ENCODE measurements at places on chromosomes 3 and 15.

GRCh38 chr3:117411971-117412370 lies 702.4 kb downstream of the TUSC7 start:
- DNase-seq: no peak

GRCh38 chr3:195802261-195802701 lies 9.4 kb downstream of the MUC4 start:
- no peak for DNase-seq

GRCh38 chr15:55379095-55379494 lies 29.1 kb downstream of the CCPG1 start:
- DNase-seq: no peak

DNA sequence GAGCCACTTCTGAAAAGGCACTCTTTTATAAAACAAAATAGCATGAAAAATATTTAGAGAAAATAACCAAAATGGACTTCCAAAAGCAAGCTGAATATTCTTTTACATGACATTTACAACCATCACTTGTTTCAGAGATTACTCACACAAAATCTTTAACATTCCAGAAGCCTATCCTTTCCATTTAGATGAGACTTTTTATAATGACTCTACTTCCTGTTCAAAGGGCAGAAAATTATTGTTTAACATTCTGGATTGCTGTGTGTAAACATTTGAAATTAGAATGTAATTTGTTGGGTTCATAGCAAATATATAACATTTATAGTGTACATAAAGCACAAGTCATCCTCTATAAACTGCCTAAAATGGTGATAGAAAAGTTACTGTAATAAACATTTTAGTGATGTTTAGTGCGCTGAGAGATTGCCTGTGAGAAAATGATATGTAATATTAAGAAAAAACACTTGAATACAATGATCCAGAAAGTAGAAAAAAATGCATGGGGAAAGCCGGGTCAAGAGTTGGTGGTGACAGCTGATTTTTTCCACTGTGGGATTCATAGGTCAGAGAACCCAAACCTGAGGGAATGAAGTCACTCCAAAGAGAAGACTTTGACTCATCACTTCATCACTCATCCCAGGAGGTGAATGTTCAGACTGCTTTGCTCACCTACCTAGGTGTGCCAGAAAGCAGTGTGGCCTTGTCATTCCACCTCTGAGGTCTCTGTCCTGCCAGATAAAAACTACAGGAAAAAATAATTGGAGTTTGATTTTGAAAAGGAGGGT lies 305.8 kb downstream of the ARPP21 start:
- DNase-seq: peak; percentile 18

GRCh38 chr15:97728791-97729190 lies 231.7 kb upstream of the ARRDC4 start:
- DNase-seq: no peak

GRCh38 chr3:33438284-33438668 lies 1.9 kb downstream of the UBP1 start:
- DNase-seq: peak; percentile 33

DNA sequence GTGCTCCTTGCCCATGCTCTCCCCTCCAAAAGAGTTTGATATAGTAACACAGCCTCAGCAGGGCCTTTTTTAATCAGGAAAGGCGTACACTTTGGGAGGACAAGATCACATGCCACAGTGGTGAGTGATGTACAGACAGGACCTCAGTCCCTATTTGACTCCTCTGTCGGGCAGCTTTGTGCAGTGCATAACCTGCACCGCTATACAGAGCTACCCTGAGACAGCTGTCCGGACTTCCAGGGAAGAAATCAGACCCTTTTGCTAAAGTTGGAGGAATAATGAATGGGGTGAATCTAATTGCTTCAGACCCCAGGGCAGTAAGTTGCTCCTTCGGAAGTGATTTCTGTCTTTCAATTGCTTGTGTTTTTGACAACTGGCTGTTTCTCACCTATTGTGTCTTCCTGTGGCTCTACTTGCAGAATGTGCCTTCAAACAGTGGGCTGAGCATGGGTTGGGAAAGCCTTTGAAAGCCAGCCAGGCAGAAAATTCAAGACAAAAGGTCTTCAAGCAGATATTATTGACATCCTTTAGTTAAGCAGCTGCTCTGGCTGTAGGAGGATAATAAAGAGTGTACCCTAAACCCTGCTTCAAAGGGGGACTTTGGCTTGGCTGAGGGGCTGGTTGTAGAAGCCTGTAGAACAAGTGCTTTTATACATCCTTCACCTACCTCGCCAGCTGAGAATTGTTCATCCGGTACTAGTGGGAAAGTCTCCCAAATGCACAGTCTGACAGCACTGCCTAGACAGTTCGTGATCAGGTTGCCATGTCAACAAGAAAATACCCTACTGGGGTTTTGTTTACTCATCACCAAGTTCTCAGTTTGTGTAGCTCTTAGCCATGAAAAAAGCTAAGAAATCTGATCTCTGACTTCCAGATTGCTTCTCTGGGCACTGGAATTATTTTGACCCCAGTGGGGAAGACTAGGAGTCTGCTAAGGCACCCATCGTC lies 35.1 kb downstream of the SNTN start:
- peak; percentile 13 for DNase-seq

GRCh38 chr15:48006031-48006511 lies 114.7 kb upstream of the SLC24A5 start:
- DNase-seq: peak; percentile 36

- no peak for DNase-seq
These were observed 33.1 kb upstream of the GASK1A start for GRCh38 chr3:42946050-42946449.

DNA sequence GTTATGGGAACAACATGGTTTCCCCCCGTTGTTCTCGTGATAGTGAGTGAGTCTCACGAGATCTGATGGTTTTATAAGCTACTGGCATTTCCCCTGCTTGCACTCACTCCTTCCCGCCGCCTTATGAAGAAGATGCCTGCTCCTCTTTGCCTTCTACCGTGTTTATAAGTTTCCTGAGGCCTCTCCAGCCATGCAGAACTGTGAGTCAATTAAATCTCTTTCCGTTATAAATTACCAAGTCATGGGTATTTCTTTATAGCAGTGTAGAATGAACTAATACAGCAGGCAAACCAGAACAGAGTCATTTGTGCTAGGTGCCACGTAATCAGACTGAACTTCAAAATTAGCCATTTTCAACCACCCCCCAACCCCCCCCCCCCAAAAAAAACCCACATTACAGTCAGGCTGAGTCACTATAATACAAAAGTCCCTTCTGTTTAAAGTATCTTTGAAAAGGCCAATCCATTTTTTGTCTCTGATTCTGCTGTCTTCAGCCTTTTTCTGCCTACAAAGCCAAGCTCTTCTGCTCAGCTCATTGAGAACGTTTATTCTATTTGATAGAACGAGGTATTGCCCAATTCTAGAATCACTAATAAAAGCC lies 4.1 kb downstream of the OR4F6 start:
- DNase-seq: no peak

GRCh38 chr3:41853540-41854196 lies 108.2 kb downstream of the ULK4 start:
- DNase-seq: peak; percentile 6

GRCh38 chr3:169256796-169257522 lies 406.6 kb downstream of the MECOM start:
- no peak for DNase-seq

DNA sequence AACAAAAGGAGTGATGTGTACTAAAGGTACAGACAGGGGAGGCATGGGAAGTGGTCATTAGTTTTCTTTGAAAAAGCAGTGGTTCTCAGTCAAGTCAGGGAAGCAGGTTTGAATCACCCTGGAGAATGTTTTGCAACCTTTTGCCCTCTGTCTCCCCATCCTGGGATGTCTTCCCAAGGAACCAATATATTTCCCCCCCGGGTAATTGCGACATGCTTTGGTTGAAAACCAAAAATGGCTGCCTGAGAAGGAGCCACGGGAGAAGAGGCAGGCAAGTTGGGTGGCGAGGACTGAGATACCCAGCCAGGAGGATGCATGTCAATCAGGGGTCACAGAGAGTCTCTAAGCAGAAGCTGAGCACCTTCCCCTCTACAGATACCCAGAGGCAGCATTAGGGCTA lies 20.2 kb upstream of the PPP1R2 start:
- DNase-seq: no peak

DNA sequence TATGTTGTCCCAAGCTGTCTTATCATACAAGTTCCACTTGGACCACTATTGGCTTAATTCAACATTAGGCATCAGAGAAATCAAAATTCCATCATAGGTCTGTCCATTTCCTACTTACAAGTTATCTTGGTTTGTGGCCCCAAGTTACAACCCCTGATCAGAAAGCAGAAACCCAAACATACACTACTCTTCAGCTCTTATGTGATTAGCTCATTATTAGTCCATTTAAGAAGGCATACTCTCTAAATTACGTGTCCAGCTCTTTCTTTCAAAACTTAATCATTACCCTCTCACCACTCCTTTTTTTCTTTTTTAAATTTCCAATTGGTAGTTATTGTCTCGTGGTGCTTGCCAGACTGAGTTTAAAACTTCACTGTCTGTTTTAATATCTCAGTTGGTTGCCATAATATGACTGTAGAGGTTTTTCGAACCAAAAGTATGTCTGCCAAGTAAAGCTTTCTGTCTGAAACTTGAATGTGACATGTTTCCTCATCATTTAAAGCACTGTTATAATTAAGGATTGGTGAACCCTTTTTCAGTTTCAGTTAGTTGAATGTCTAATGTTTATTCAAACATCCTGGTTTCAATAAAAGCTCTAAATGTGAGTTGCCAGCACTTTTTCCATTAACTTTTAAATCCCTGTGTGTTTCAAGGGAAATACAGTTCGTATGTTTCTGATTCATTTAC lies 150.3 kb downstream of the SAMMSON start:
- no peak for DNase-seq

- DNase-seq: no peak
These were observed 42.0 kb downstream of the IFT57 start for GRCh38 chr3:108180194-108180593.

DNA sequence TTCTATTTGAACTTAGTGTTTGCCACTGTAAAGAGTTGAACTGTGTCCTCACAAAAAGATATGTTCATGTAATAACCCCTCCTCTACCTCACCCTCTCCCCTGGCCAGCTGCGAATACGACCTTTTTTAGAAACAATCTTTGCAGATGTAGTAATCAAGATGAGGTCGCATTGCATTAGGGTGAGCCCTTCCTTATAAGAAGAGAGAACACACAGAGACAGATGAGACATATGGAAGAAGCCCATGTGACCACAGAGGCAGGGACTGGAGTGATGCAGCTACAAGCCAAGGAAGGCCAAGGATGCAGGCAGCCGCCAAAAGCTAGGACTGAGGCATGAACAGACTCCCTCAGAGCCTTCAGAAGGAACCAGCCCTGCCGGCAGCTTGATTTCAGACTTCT lies 27.6 kb downstream of the GPR176 start:
- DNase-seq: no peak

GRCh38 chr15:73578026-73578425 lies 55.2 kb downstream of the NPTN start:
- no peak for DNase-seq

DNA sequence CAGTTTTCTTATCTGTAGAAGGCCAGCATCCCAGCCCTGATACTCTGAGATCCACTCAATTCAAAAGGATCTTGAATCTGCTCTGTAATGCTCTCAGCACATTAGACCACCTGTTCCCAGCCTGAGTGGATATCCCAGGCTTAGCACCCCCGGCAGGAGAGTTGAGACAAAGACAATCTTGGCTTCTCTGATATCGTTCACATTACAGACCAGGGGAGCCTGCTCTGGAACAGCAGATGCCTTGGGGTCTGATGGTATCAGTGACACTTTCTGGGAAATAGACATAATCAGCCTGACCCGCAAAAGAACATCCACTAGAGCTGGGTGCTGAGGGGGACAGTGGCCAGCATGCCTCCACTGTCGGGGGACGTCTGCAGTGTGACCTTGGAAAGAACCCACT lies 70.6 kb downstream of the BDH1 start:
- no peak for DNase-seq

GRCh38 chr3:124999317-124999716 lies 56.5 kb downstream of the HEG1 start:
- DNase-seq: no peak

DNA sequence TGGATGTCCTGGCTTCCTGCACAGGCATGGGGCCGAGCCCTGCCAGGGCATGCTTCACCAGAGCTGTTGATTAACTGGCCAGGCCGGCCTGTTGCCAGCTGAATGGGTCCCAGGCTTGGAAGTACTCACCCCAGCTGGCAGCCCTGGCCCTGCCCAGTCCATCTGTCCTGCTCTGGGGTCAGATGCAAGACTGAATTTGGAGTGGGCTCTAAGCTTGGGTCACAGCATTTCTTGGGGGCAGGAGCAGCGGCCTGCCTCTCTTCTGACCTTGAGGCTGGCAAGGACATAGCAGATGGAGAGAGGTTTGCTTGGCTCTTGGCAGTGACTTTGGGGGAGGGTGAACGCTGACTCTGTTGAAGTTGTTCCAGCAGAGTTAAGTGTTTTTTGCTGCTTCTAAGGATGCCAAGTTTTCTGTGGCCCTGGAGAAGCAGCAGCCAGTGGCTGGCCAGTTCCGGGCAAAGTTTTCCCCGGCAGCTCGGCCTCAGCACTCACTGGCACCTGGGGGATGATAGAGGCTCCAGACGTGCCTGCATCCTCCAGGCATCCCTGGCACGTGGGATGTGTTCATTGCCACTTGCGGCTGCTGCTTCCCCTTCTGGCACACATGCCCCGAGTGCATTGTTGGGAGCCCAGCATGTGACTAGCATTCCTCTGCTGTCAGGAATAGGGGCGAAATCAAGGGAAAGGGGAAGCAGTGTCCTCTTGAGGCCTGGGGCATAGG lies 22.9 kb downstream of the PDIA5 start:
- DNase-seq: no peak

- peak; percentile 25 for DNase-seq
These were observed 36.2 kb downstream of the ZNF589 start for GRCh38 chr3:48276911-48277641.

GRCh38 chr15:94164202-94164807 lies 67.1 kb upstream of the MCTP2 start:
- peak; percentile 81 for DNase-seq

GRCh38 chr15:101440846-101441590 lies 48.5 kb downstream of the PCSK6 start:
- DNase-seq: no peak

DNA sequence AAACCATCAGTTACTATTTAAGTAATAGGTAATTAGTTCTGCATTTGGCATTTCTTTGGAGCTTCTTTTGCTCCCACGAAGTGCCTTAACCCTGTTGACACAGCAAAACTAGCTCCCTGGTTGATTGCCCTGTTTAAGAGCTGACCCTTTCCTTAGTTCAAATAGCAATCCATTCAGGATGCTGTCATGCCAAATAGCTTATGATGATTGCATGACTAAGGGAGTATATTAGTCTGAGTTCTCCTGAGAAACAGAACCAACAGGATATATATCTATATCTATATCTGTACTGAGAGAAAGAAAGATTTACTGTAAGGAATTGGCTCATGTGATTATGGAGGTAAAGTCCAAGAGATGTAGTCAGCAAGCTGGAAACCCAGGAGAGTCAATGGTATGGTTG lies 50.3 kb upstream of the SPRED1 start:
- DNase-seq: no peak

- no peak for DNase-seq
These were observed 34.0 kb downstream of the RHCG start for GRCh38 chr15:89462198-89462912.

- peak; percentile 31 for DNase-seq
These were observed 35.9 kb downstream of the SATB1 start for GRCh38 chr3:18389108-18389733.
